ENCODE measurements at places on chromosomes 12 and 14.

- DNase-seq = peak; percentile 26
These were observed 204.4 kb downstream of the SYT1 start for GRCh38 chr12:79069009-79069408.

DNA sequence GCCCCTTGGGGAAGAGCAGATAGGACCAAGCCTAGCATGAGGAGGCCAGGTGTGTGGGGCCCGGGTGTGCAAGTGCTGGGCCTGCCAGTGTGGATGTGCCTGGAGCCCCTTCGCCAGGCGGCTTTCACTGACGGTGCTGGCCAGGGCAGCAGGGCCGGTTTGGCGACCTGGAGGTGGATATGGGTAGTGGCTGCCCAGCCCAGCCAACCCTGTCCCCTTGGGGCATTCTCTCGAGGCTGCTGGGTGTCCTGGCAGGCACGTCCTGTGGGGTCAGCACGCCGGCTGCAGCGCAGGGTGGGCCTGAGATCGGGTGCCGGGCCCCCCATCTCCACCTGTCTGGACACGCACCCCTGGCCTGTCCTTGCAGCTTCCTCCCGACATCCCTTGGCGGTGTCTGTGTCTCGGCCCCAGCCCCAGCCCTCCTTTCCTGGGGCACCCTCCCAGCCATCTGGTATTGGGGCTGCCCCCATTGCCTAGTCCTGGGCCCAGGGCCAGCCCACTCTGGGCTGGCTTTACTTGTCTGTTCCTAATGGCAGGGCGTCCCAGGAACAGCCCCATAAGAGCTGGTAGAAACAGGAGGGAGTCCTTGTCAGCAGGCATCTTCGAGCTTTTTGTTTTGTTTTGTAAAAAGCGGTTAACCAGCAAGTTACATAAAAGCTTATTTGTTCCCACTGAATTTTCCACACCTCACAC lies 7.2 kb upstream of the CRIP2 start:
- DNase-seq = no peak

DNA sequence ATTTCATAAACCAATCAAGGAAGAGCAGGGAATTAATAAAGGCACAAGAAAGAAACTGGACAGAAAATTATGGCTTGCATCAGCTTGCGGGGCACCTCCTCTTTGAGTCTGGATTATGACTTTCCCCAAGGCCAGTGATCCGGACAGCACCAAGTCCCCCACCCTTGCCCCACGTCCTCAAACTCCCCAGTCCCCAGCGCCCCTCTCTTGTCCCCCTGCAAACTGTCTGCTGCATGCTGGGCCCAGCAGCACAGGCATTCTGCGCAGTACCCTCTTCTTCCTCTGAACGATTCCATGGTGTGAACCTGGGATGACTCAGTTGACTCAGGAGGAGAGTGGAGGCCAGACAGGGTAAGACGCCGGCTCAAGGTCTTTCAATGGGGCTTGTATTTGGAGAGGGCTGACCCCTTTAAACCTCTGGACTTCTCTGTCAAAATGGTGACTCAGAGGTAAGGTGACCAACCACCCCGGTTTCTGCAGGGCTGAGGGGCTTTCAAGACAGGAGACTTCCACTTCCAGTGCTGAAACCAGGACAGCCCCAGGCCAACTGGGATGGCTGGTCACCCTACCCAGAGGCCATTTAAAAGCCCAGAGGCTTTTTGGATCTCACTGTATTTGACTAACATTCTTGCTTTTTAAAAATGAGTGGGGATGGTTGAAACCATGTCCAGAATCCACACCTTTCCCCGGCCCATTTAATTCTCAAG lies 13.5 kb downstream of the C14orf132 start:
- DNase-seq = no peak

- DNase-seq = no peak
These were observed 53.1 kb downstream of the RFLNA start for GRCh38 chr12:124347805-124348658.

DNA sequence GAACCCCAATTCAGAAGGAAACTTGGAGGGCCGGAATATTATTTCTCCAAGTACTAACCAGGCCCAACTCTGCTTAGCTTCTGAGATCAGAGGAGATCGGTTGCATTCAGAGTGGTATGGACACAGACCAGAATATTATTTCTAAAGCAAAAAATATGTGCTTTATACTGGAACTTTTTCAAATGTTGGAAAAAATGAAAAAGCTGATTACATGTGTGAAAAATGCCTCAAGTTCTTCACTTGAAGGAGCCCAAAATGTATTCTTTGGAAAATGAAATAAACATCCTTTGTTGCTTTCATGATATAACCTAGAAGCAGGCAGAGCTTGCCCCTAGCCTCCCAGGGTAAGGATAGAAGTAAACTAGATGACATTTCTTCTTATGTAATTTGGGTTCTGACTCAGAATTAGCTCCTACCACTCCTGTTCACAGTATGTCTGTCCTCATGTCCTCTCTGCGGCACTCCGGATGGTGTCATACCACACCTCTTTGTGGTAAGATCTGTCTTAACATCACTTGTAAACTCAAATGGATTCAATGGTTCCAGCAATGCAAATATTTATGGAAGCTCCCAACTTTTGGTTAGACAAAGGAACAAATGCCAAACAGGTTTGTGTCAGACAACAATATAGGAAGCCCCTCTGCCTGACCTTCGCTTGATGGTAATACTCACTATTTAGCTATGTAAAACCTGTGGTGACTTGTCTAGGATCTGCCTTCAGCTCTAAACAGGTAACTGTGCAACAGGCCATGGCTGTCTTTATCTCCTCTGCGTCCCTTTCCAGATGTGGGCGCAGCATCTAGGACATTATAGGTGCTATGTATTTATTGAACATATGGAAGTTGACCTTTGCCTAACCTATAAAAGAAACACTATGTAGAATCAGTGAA lies 178.5 kb downstream of the SSPN start:
- DNase-seq = no peak

DNA sequence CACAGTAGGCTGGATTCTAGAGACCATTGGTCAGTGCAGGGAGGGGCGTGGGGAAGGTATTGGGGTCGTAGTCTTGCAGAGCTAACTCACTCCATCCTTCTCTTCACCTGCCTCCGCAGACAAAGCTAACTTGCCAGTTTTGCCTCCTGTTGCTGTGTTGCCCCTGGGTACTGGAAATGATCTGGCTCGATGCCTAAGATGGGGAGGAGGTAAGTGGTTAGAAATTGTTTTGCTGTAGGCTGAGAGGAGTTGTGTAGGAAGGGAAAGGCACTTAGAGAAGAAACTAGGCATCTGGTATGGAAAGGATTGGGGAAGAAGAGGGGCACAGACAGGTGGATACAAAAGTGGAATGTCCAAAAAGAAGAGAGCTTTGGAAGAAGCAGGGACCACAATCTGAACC lies 11.1 kb downstream of the DGKA start:
- no peak for DNase-seq

- DNase-seq = no peak
These were observed 22.7 kb downstream of the SNRPF start for GRCh38 chr12:95881331-95881955.

DNA sequence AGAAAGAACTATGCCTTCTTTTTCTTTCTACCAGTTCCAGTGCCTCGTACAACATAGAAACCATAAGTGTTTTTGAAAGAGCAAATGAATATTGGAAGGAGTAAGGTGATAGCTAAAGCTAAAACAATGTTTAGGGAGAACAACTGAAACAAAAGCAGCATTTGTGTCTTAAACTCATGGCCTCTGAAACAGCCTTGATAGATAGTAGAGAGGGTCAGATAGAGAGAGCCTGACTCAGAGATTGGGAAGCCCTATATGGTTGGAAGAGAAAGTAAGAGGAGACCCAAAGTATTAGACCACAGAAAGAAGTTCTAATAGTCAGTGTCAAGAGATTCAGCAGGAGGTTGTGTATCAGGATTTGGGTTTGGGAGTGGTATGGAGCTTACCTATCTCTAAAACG lies 79.6 kb upstream of the IFNG-AS1 start:
- no peak for DNase-seq

DNA sequence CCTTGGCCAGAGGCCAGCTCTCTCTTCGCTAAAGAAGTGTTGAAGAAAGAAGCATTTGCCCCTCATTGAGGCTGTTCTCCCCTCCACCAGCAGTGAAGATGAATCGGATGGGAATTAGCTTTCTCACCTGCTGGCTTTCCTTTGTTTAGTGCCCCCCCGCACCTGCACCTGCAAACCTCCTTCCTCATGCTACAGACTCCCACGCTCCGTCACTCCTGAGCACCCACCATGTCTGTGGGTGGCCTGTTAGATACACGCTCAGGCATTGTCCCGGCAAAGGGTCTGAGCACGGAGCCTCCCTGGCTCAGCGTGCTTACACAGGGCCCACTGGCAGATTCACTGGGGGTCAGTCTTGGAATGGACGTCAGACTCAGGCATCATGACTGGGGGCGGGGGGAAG lies 121.6 kb downstream of the GLT1D1 start:
- DNase-seq = no peak

DNA sequence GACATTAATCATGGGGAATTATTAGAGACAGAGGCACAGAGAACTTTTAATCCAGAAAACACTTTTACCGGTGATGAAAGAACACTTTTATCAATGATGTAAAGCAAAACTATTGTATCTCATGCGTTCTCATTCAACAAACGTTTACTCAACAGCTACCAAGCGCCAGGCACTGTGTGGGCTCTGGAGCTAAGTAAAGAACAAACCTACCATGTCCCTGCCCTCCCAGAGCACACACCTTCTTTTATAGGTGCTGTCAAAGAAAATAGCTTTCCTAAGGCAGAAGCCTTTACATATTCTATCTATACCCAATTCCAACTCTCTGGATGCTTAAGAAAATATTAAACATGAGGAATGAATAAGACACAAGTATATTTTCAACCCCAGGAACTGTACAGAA lies 91.1 kb downstream of the FOXN3 start:
- no peak for DNase-seq

- peak; percentile 42 for DNase-seq
These were observed 140.8 kb downstream of the DAD1 start for GRCh38 chr14:22448035-22448904.

DNA sequence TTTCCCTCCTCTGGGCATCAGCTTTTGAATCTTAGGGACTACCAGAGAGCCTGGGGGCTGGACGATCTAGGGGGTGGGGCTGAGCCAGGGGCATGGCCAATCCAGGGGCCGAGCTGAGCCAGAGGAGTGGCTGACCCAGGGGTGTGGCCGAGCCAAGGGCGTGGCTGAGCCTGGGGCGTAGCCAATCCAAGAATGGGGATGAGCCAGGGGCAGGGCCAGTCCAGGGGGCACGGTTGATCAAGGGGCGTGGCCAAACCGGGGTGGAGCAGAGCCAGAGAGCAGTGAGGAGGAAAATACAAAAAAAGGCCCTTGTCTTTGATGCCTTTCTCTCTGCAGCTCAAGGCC lies 219.3 kb upstream of the NOS1 start:
- DNase-seq = peak; percentile 28

DNA sequence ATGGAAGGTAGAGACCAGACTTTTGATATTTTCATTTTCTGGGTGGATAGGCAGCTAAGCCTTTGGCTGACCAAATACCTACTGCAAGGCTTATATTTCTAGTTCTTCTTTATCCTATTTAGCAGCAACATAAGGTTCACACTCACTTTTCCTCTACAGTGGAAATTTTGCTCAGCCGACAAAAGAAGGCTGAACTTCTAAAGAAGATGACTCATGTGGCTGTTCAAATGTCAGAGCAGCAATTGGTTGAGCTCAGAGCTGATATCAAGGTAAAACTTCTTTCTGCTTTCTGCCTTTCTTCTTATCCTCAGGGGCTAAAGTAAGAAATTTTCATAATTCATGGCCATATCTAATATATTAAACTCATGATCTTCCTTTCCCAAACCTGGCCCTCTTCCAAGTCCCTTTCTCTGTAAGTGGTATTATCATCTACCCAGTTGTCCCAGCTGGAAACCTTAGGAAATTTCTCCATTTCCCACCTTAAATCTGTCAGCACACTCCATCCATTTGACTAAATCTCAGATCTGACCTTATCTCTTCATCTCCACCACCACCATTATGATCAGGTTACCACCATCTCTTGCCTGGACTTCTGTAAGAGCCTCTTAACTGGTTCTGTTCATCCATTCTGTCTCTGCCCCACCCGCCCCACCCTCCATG lies 19.8 kb upstream of the KCNH3 start:
- DNase-seq = no peak

DNA sequence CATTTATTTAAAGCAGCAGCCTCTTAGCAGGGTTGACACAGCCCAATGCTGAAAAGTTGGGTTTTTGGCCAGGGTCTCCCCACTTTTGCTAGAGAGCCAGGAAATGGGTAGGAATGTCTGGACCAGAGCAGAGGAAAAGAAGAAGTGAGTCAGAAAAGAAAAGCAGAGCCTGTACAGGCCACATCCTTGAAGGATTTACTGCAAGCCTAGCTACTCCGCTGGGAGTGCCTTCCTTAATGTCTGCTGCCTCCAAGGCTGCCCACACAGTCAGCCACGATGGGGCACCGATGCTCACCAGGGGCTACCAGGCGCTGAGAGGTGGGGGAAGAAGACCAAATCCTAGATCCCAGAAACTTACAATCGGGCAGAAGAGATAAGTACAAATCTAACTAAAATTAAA lies 139.2 kb downstream of the C12orf75 start:
- no peak for DNase-seq

DNA sequence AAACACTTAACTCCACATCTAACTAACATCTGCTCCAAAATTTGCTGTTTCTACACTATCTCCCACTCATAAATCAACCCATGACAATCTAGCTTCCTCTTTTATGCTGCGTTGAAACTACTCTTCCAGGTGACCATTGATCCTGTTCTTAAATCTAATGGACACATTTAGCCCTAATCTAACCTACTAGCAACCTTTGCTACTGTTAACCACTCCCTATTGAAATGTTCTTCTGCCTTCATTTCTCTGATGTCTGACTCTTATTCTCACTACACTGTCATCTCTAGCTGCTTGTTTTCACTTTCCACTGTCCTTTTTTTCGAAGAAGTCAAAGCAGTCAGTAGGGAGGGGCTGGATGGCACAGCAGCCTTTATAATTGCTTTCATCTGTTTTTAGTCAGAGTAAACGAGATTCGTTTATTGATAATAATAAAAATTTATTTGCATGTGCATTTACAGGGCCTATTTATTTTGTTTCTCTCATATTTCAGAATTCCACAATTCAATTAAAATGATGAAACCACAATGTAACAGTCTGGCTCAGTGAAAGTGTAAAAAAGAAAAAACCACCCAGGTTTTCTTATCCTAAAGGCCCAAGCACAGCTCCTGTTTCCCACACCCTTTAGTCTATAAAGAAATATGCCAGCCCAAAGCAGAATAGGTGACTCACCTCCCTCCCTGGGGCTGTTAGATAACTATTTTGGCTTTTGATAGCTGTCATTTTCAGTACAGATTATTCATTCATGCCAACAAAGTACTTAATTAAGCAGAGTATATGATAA lies 44.9 kb downstream of the ATP2B1 start:
- peak; percentile 24 for DNase-seq

All from GM10248 (cell line).